KBM-7 (cell line): ENCODE measurements at places on chromosomes 7 and 10.
A peak's percentile ranks its signal among the peaks of the same experiment; 100 is the strongest.

- DNase-seq: no peak
These were observed 261.1 kb upstream of the RNF32 start for GRCh38 chr7:156379324-156380070.

- no peak for DNase-seq
These were observed 153.2 kb downstream of the BTAF1 start for GRCh38 chr10:92076722-92077121.

GRCh38 chr10:79942261-79943185 is 6.4 kb downstream of the SFTPD start:
- no peak for DNase-seq

GRCh38 chr7:20200361-20200760 is 16.8 kb downstream of the MACC1 start:
- peak; percentile 34 for DNase-seq

GRCh38 chr7:143436325-143436946 is 6.8 kb upstream of the TAS2R60 start:
- DNase-seq: no peak

GRCh38 chr7:38310591-38311101 is 37.2 kb upstream of the TARP start:
- DNase-seq: peak; percentile 83

- no peak for DNase-seq
These were observed 423.5 kb downstream of the ANKRD7 start for GRCh38 chr7:118648002-118648401.

DNA sequence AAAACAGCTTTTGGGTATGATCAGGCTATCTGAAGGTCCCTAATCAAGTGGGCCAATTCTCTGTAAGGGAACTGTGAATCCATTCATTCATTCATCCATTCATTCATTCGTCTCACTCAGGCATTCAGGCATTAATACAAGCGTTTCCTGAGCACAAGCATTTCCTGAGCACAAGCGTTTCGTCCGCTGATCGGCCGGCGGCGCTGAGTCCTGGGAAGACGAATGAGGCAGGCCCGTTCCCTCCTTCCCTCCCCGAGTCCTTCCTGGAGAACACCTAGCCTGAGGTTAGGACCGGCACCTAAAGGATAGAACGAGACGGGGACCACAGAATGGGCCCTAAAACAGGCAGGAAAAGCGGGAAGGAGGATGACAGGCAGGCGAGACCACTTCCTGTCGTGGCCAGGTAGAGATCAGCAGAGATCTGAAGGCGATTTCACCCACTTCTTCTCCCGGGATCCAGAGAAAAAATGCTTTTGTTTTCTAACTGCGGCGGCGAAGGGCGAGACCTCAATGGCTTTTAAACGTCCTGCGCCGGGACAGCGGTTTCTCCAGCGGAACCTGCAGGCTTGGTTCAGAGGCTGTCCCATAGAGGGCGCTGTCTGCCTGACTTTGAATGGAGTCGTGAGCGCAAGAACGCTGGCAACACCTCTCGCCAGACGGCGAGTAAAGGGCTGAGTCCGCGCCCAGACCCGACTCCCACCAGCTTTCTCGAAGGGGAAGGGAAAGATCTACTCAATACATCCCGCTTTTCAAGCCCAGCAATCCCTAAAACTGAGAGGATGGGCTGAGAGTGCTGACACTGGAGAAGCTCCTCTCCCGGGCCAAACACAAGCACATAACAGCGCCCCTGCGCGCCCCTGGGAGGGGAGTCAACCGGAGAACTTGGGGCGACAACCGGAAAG is 2.9 kb upstream of the HMX3 start:
- peak; percentile 91 for DNase-seq

DNA sequence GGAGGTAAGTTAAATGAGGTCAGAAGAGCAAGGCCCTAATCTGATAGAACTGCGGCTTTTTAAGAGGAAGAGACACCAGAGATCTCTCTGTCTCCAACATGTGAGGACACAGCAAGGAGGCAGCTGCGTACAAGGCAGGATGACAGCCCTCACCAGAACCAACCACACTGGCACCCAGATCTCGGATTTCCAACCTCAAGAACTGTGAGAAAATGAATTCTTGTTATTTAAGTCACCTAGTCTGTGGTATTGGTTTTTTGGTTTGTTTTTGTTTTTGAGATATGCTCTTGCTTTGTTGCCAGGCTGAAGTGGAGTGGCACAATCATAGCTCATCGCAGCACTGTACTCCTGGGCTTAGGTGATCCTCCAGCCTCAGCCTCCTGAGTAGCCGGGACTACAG is 127.2 kb downstream of the DLG5 start:
- no peak for DNase-seq

- no peak for DNase-seq
These were observed at the start of gene SLC26A5 for GRCh38 chr7:103446049-103446520. Gene SLC26A5 (minus strand): TSS chr7:103446207. CDS start chr7:103421514, 24,693 bp downstream.

DNA sequence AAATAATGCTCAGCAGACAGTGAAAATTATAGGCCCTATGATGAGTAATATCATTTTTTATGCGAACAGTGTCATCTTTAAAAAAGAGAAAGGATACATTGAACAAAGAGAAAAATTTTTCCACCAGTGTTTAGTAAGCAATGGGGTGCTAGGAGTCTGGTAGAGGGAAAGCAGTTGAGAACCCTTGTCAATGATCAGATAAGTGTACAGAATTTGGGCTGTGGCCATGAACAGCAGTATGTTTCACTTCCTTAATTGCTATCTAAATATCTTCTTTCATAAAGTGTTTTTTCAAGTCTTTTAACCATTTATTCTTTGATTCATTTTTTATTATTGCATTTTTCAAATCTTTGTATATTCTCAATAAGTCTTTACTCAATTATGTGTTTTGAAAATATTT is 750.7 kb upstream of the KCND2 start:
- no peak for DNase-seq

DNA sequence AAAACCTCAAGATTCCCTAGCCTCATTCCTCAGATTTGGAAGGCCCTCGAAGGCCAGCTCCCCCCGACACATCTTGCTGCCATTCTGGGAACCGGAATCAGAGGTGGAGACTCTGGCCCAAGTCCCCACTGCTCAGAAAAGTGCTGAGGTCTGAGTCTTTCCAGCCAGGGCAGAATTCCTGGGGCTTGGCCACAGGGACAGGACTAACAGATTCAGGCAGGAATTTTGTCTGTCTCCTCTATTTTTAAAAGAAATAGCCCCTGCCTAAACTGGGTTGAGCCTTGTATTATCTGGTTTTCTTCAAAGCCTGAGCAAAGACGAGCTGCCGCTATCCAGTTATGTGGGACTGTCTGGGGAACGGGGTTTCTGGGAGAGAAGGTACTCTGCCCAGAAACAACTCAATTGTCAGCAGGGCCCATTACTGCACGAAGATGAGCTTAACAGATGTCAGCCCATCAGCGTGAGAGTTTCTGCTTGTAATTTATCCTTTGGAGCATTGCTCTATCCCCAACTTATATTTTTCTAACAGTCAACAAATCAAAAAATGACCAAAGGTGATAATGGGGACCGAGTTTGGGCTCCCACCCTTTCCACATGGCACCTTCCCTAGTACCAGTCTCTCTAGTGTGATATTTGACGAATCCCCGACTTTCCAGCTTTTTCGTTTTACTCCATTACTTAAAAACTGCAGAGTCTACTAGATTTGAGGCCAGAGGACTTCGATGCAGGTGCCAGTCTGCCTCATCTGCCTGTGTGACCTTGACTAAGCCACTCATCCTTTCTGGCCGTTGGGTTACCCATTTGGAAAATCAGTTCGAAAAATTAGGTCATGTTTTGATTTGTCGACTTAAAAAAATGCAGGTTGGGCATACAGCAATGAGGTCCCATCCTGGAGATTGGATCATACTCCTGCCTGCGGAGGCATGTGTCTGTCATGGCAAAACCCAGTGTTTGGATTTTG is 110.9 kb downstream of the WDR11 start:
- DNase-seq: no peak

DNA sequence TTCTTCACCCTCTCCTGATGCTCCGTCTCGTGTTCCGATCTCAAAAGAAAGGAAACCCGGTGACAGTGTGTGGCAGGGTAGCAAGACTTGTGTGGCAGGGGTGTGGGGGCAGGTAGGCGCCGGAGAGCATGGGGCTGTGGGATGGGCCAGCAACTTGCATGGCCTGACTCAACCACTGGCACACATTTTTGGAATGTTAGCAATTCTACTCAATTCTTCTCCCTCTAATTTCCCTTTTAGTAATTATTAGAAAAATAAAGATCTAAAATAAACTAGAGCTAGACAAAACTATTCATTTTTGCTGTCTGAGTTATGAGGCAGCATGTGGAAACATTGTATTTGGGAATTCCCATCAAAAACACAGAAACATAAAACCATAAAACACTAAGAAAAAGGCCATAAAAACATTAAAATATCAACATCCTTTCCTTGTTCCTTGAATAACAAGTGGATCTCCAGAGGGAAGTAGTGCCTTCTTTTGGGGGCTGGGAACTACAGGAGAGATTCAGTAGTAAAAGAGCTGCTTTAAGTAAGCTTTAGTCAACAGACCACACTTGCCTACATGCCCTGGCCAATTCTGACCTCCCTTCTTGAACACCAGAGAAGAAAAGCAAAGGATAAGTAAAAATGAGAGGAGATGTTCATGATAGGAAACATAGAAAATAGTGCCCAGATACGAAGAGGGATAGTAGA is 21.8 kb downstream of the SEMA3C start:
- DNase-seq: no peak

DNA sequence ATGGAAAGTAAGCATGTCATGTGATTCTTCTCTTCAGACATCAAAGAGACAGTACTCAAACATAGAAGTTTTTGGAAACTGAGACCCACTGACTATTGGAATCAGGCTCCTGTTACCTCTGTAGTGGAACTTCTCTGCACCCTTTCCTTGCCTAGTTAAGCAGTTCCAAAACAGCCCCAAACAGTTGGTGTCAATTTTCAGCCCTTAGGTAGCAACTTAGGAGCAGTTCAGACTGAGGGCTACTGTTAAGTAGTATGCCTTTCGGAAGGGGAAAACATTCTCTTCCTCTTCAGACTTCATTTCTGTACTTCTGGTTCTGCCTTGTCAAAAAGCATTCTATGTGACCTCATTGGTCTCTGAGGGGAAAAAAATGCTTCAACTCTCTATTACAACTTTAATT is 85.7 kb downstream of the ZNF277 start:
- DNase-seq: no peak

DNA sequence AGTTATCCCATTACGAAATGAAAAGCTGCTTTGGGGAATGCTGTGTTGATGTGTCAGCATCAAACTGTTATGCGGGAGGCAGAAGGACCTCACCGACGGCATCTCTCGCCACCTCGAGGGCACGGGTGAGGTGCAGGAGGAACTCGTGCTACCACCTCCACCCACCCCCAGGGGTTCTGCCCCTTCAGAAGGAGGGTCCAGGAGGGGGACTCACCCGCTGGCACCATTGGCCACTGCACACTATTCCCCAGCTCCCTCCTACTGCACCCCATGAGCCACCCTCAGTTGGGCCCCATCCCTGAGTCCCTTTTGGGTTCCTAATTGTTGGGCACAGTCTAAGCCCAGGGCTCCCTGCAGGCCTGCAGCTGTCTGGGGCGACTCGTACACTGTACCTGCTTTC is 236.6 kb downstream of the PTPRN2 start:
- no peak for DNase-seq

- DNase-seq: no peak
These were observed 15.1 kb downstream of the BCAP29 start for GRCh38 chr7:107594961-107595737.

- DNase-seq: peak; percentile 8
These were observed 5.9 kb upstream of the LRRC18 start for GRCh38 chr10:48945441-48946130.

GRCh38 chr10:4509405-4509804 is 316.6 kb upstream of the AKR1E2 start:
- no peak for DNase-seq

DNA sequence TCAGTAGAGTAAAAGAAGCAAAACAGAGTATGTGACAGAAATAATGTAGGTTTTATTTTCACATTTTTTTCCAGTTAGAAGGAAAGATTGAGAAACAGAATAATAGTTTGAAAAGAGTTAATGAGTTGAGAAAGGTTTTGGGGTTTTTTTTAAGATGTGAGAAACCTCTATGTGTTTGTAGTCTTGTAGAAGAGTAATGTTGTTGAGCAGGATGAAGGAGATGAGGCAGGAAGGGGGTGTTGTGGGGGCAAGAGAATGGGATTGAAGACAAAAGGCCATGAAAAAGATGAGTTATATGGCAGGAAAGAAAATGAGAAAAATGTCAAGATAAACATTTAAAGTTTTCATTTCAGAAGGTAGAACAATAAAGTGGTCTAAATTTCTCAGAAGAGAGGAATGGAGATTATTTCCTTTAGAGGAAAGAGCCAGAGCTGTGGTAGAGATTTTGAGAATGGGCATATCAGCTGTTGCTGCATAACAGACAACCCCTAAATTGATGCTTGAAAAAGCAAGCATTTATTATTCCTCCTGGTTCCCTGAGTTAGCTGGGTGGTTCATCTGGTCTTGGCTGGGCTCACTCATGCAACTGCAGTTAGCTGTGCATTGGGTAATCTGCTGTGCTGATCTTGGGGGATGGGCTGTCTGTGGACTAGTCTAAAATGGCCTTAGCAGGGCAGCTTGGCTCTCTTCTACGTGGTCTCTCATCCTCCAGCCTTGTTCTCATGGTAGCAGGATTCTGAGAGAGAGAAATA is 27.1 kb downstream of the PCGF5 start:
- DNase-seq: no peak

DNA sequence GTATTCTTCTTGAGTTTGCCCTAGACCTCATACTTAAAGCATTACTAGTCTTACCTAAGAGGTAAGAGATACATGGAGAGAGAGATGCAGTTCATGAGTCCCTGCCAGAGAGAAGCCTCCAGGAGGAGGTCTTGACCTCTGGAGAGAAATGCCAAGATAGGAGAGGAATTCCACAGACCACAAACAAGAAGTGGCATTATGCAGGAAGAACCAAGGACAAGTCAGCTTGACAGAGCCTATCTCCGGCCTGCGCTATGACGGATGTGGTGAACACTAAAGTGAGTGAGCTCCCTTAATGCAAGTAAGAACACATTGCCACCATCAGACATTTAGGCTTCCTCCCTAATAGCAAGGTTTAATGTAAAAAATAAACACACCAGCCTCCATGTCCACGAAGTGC is 27.9 kb upstream of the COL1A2 start:
- no peak for DNase-seq

GRCh38 chr7:31003097-31003496 is 39.3 kb downstream of the GHRHR start:
- DNase-seq: no peak
